ENCODE measurements at places on chromosomes 2 and 18.
A peak's percentile ranks its signal among the peaks of the same experiment; 100 is the strongest.

GRCh38 chr18:5895299-5895875, at the start of gene TMEM200C:
Gene TMEM200C, minus strand, starts transcription at chr18:5895522. Its CDS starts 3,459 bp downstream, at chr18:5892063.
- DNase-seq: no peak

DNA sequence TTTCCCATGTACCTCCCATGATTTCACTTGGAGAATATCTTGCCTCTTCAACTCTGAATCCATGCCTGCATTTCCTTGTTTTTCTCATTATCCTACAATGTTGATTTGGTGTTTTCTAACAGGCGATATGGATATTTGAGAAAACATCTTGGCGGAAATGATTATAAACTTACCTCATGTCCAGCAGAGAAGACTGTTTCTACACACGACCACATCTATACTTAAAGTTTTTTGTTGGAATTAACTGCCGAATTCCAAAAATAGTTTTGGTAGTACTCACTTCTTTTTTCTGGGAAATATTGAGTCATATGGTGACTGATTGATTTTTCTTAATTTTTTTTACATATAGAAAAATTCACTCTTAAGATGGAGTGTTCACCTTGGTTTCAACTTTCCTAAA, 41.4 kb upstream of the TMEFF2 start:
- no peak for DNase-seq

GRCh38 chr2:227788561-227789018, 25.1 kb upstream of the CCL20 start:
- no peak for DNase-seq

DNA sequence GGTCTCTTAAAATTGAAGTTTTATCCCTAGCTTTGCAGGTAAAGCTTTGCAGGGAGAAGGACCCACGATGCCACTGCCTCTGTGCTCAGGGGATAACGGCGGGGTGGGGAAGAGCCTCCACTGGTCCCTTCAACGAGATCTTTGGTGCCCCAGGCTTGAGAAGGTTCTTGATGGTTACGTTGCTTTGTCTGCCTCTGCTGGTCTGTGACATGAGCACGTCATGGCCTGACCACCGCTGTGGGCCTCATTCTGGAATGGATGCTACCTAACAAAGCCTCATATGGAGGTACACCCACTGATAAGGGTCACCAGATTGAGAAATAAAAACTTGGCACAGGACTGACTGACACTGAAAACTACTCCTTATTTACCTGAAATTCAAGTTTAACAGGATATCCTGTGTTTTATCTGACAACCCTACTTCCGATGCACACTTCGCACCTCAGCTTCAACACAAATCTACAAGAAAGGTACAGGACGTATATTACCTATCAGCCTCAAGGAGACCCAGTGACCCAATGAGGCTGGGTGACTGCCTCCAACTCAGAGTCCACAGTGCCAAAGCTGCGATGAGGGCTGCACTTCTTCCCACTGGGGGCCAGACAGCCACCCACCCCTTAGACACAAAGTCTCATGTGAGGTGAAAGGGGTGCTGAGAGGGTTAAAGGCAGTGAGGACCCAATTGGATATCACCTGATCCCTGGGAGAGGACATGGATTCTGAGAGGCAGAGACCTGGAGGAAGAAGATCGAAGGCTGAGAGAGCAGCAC, 64.9 kb downstream of the EIPR1 start:
- no peak for DNase-seq

GRCh38 chr2:149082079-149082478, 43.6 kb downstream of the LYPD6B start:
- no peak for DNase-seq

GRCh38 chr18:77702686-77703085, 453.0 kb downstream of the GALR1 start:
- no peak for DNase-seq

DNA sequence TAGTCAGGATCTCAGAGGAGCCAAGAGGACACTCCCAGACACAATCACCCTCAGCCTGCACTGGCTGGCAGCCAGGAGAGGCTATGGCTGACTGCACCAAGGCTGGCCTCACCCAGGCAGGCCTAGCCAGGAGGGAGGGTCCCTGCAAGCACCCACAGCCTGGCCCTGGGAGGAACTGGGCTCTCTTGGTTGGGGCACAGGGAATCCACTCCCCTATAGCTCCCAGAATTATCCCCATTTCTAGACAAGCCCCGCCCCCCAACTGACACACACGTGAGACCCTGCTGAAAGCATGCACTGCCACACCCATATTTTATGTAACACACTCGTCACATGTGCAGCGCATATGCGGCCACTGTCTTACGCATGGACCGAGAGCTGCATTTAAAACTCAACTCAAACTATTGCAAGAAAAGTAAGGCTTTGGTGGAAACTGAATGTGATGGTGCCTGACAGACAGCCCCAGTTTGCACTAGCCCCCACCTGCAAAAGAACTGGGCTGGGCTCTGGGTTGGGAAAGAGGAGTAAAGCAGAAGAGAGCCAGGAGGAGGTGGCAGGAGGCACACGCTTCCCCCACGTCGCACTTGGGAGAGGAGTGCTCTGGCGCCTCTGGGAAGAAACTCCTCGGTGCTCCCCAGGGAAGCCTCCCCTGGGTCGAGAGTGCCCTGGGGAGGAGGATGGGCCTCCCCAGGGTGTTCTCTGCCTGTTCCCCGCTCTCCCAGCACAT, 28.9 kb upstream of the ARHGEF4 start:
- DNase-seq: peak; percentile 79

- DNase-seq: no peak
These were observed 75.0 kb upstream of the MMADHC start for GRCh38 chr2:149662556-149662955.

DNA sequence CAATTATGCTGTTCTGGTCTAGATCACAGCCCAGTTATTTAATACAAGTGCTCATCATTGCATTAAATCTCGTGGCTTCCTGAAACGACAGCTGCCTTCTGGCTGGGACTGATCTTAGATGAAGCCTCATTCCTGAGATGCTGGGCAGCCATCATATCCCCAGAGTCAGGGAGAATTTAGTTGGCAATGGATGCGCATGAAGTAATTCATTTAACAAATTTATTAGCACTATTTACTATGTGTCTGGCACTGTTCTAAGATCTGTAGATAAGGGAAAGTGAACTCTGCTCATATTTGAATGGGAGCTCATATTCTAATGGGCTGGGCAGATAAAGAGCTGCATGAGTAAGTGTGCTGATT, 244.7 kb downstream of the KCNS3 start:
- DNase-seq: no peak

DNA sequence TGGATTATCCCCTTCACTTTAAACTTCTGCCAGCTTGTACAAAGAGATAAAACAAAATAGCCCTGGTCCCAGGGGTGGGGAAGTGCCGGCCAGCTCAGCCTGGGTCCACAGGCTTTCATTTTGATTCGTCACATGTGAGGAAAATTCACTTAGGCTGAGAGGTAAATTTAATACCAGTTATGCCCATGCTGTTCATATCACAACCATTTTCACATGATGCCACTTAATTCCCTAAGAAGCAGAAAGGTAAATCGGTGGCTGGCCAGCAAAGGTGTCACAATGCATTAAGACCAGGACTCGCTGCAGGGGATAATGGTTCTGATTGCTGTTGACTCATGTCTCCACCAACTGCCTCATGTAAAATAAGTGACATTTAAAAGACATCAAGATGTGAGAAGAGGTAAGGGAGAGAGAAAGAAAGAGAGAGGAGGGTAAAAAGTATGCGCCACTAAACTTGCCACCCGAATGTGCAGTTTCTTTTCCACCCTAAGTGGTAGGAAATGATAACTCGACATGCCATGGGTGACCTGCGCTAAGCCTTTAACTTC, 261.0 kb upstream of the SIX3 start:
- no peak for DNase-seq

DNA sequence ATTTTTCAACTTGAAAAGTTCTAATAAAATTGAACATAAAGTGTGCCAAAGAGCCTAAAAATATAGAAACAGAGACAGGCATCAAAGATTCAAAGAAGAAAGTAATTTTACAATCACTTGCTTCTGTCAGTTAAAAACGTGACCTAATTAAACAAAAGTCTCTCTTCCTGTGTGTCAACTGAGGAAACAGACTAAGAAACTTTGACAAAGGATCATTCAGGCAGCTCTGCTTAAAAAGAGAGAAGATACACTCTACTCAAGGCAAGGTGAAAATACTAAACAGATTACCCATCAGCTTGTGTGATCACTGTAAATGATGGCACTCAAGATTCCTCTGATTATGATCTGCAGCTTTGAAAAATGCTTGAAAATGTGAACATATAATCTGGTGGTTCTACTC, 47.8 kb downstream of the DYM start:
- no peak for DNase-seq

- DNase-seq: no peak
These were observed 319.9 kb upstream of the THUMPD2 start for GRCh38 chr2:40098786-40099470.

- DNase-seq: no peak
These were observed 20.7 kb upstream of the COPS8 start for GRCh38 chr2:237065071-237065377.

- no peak for DNase-seq
These were observed 307.6 kb upstream of the RAB12 start for GRCh38 chr18:8301427-8302172.

GRCh38 chr2:205903549-205904129, 182.3 kb downstream of the INO80D start:
- no peak for DNase-seq

GRCh38 chr2:19886261-19886660, 15.5 kb downstream of the TTC32 start:
- no peak for DNase-seq

DNA sequence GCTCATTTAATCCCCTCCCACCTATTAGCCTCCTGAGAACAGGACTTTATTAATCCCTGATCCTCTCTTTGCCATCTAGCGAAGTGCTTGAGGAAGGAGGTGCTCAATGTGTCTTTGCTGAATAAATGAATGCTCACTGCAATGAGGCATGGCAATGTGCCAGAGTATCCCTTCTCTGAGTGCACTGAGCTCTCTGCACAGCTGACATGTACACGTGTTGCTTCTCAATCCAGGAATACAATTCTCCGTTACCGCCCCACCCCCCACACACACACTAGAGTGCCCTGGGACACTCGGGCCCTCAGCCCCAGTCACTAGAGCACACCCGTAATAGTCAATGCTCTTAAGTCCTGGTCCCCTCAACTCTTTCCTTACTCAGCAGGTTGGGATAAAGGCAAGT, 41.4 kb downstream of the FAM178B start:
- no peak for DNase-seq

DNA sequence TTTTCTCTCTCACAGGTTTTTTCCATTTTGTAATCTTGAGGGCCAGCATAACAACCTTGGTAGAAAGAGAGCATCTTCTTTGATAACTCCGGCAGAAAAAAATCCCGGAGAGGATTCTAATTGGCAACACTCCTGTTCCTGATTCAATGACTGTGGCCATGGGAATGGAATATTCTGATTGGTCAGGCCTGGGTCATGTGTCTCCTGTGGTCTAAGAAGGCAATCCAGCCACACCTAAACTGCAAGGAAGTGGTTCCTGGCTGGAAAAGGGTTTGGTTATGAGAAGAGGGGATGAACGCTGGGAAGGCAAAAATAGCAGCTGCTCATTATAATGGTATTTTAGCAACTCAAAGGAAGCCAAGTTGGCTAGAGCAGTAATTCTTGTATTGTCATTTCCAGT, 24.8 kb upstream of the ZNF638 start:
- no peak for DNase-seq

- no peak for DNase-seq
These were observed 547.6 kb downstream of the CPS1 start for GRCh38 chr2:211103989-211104388.

- DNase-seq: peak; percentile 88
These were observed 123.3 kb downstream of the LTBP1 start for GRCh38 chr2:33069894-33070651.

- no peak for DNase-seq
These were observed 29.7 kb downstream of the MEP1B start for GRCh38 chr18:32219431-32220018.

- DNase-seq: no peak
These were observed 186.2 kb upstream of the TANK start for GRCh38 chr2:160973991-160974390.

DNA sequence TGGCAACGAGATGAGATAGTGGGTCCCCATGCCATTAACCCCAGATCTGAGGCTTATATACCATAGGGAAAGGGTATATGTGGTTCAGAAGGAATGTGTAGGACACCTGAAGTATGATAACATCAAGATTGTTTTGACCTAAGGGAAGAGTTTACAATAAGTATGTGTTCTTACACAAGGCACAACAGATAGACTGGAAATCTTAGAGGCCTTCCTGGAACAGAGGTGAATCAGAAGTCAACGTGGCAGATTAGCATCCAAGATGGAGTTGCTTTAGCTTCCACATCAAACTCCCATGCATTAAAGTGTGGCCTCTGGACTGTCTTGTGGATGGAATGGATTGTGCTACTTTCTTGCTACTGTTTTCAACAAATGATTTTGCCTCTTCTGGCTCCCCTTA, 116.6 kb upstream of the NT5C1B start:
- DNase-seq: no peak

GRCh38 chr2:217090024-217090473, 230.2 kb upstream of the TNP1 start:
- no peak for DNase-seq

DNA sequence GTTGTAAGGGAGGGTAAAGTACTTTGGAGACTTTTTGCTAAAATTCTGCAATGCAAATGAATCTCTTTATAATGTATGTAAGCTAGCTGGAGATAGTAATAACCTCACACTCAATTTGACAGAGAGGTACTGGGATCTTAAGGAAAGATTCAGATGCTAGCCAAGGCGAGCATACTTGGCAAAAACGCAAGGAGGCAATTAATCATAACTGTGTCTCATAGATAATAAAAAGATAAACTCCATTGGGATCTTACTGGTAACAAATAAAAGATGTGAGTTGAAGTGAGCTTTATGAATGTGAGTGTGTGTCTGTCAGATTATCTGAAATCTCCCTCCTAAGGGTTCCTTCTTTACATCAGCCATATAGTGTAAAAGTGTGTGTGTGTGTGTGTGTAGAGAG, 533.0 kb downstream of the TMX3 start:
- no peak for DNase-seq

DNA sequence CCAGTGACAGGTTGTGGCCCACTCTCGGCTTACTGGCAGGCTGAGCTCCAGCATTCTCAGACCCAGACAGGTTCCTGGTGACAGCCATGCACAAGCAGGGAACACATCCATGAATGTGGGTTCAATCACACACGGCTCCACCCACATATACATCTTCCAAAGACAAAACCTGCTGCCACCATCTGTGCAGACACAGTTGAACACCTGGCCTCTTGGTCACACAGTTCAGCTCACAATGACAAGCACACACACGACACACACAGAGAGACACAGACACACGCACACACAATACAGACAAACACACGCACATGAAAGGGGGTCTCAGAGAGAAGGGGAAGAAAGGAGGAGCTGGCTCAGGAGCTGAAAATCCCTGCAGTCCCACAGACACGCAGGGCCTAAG, 32.1 kb upstream of the PTMA start:
- DNase-seq: no peak

- no peak for DNase-seq
These were observed 180.0 kb upstream of the CCDC150 start for GRCh38 chr2:196459539-196459938.

GRCh38 chr18:48030616-48031480, 100.4 kb upstream of the SMAD2 start:
- peak; percentile 30 for DNase-seq

GRCh38 chr2:155747531-155747930, 585.0 kb downstream of the NR4A2 start:
- no peak for DNase-seq
